ENCODE measurements at places on chromosomes 1 and 21.

- DNase-seq = no peak
Observed at GRCh38 chr1:36256558-36257374, 32.5 kb downstream of the THRAP3 start.

DNA sequence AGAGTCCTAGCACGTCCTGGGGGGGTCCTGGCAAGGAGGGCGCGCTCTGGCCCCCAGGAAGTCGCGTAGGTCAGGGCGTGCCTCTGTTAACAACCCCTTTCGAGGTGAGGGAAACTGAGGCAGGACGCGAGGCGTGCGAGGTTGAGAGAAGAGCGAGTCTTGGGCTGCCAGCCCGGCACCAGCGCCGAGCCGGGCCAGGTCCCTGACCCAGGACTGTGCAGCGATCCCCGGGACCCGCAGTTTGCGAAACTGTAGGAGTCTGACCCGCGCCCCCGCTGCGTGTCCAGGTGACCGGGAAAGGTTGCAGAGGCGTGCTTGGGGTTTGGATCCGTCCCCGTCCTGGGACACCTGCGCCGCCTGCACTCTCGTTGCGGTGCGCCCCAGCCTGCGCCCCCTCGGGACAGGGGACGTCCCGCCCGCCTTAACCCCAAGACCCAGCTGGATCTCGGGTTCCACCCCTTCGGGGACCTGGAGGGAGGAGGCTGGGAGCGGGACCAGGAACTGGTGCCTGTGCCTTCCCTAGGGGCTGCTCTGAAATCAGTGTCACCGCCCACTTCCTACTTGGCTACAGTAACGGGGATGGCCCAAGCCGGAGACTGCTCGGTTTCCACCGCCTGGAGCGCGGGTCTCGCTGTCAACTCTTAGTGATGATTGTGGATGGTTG, 493 bp downstream of the DISC1 start:
- peak; percentile 35 for DNase-seq

- DNase-seq = peak; percentile 25
Observed at GRCh38 chr1:224615861-224616755, at the start of gene CNIH3. Gene CNIH3, plus strand, starts transcription at chr1:224616317. Its CDS starts 858 bp downstream, at chr1:224617175.

- no peak for DNase-seq
Observed at GRCh38 chr1:179941454-179941853, 13.2 kb upstream of the CEP350 start.

GRCh38 chr21:14545906-14546480, at the start of gene SAMSN1:
Gene SAMSN1, minus strand, starts transcription at chr21:14546315. Its CDS starts 54 bp downstream, at chr21:14546261.
- DNase-seq = peak; percentile 77

GRCh38 chr21:44255511-44255981, 6.2 kb downstream of the DNMT3L start:
- no peak for DNase-seq

DNA sequence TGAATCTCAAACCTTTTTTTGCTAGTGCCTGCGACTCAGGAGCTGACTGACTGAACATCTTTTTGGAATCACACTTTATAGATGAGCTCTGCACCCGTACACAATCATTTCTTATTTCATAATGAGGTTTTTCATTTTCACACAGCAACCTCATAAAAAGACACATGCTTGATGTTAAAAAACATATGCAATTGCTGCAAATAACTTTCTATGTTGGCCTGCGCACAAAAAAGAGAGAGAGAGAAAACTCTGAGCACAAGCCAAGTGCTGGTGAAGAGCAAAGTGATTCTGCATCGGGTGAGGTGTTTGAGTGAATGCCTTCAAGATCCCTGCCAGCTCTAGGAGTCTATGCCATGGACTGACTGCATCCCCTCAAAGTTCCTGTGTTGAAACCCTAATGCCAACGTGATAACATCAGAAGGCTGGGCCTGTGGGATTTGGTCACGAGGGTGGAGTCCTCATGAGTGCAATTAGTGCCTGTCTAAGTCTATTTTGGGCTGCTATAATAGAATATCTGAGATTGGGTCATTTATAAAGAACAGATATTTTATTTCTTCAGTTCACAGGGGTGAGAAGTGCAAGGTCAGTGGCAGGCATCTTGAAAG, 36.6 kb downstream of the C1orf87 start:
- no peak for DNase-seq

- DNase-seq = no peak
Observed at GRCh38 chr1:81312272-81312754, 488.4 kb upstream of the ADGRL2 start.

DNA sequence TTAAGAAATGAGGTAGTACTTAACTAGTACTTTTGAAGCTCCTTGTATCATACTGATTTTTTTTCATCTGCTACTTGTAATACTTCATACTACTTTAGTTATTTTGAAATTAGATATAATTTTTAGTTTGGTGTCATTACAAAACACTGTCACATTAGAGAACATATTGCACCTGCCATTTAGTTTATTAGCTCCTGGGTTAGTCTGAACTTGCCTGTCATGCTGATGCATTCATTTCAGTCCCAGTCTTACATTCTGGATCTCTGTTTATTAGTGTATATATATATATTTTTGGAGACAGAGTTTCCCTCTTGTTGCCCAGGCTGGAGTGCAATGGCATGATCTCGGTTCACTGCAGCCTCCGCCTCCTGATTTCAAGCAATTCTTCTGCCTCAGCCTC, 50.3 kb downstream of the DYRK1A start:
- DNase-seq = no peak

DNA sequence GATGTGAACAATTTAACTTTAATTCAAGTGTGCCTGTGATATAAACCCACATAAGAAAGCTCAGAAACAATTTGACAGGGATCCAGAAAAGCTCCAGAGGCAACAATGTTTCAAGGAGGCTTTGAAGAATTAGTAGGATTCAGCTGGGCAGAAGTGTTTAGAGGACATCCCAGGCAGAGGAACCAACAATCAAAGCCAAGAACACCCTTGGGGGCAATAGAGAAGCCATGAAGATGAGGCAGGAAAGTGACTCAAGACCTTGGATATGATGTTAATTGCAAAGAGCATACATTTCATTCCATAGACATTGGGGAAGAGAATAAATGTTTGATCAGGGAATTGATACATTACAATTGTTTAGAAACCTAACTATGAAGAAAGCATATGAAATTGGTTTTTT, 280.3 kb downstream of the LTN1 start:
- no peak for DNase-seq

- DNase-seq = no peak
Observed at GRCh38 chr1:196531737-196532524, 76.3 kb downstream of the KCNT2 start.

DNA sequence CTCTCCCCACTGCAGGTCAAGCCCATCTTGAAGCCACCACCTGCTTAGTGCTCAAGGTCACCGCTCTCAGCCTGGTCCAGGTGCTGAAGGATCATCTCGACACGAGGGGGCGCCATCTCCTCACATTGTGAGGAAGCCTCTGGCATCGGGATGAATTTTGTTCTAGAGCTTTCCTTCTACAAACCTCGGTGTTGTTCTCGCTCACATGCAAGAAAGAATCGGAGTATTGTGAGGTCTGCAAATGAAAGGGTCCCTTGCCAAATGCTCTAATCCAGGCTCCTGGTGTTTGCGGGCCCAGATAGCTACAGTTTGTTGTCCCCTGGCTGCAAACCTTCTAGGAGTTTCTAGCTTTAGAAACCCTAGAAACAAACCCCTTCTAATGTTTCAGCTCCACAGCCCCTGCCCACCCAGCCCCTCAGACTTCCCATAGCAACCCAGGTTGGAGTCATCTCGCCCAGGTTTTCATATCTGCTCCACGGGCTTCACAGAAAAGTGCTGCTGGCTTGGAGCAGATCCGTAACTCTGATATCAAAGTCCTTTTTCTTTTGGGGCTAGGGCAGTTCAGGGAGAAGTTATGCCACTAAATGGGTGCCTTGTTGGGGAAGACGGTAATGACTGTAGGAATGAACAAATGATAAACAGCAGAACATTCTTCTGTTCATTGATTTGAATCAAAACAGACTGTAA, 8.6 kb upstream of the ATP5PO start:
- DNase-seq = peak; percentile 79

- no peak for DNase-seq
Observed at GRCh38 chr1:90718411-90719329, 1.6 kb upstream of the BARHL2 start.

DNA sequence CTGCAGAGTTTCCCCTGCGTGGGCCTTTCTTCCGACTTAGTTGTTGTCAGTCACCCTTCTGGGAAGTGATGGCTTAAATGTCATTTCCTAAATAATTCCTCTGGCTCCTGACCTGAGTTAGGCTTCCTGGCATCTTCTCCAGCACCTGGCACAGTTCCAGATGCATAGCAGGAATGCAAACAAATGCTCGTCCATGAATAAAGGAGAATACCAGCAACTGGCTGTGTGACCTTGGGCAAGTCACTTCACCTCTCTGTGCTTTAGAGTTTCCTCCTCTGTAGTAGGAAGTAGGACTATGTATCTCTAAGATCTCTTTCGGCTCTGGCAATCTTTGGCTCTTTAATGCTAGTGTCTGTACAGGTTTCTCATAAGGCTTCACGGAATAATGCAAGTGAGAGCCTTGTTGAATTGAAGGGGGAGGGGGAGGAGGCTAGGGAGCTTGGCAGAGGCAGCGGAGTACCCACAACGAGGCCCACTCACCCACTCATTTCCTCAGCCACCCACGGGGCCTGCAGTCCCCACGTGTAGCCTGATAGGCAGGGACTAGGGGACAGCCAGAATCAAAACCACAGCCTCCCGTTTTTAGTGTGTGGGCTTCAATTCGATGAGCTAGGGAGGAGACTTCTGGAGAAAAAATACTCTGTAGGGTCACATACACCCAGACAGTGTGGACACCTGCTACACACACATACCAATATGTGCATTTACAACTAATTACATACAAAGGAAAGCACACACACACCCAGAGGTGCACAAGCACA, 48.1 kb downstream of the TENT5C start:
- peak; percentile 72 for DNase-seq

- no peak for DNase-seq
Observed at GRCh38 chr1:162599451-162599850, 32.8 kb upstream of the DDR2 start.

DNA sequence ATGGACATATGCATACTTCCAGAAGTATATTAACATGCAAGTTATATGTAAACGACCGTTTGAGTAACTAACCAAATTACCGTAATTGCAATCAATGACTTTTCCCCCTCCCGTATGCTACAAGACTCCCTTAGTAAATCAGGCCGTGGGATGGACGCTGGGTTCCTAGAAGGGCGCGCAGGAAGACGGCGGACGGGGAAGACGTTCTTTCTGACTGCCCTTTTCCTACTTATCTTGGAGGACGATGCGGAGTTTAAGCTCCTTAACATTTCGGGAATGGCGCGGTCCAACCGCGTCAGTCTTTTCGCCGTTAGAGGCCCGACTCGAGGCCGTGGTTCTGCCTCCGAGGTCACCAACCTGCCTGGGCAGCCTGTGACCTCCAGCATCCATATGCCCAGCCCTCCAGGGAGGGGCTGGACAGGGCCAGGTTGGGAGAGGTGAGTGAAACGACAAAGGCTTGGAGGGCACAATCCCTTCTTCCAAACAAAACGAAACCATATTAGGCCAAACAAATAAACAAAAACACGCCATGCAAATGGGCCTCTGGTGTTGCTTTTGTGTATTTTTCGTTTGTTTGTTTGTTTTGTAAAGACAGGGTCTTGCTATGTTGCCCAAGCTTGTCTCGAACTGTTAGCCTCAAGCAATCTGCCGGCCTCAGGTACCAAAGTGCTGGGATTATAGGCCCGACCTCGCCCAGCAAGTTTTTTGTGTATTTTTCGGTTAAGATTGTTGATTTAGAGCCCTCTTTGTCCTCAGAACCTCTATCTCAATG, 873 bp upstream of the PI4KB start:
- DNase-seq = no peak

DNA sequence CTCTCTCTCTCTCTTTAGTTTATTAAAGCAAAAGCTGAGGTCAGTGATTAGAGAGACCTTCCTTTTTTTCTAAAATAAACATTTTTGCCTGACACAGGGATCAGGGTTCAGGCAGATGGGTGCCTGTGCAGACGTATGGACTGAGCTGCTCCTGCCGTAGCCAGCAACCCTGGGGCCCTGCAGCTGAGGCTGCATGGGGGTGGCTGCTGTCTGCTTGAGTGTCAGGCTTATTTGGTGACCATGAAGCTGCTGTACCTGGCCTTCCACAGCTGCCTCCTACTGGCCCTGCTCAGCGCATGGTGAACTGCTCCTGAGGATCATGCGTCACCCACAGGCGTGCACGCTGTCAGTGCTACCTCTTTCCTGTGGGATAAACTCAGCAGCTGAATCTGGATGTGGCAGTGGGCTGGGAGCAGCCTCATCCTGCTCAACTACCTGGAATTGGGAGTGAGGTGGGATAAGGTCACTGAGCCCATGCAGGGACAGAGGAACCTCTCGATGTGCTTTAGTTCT, 35.1 kb downstream of the GNG4 start:
- no peak for DNase-seq

GRCh38 chr1:234932106-234932505, 196.5 kb downstream of the TOMM20 start:
- no peak for DNase-seq

DNA sequence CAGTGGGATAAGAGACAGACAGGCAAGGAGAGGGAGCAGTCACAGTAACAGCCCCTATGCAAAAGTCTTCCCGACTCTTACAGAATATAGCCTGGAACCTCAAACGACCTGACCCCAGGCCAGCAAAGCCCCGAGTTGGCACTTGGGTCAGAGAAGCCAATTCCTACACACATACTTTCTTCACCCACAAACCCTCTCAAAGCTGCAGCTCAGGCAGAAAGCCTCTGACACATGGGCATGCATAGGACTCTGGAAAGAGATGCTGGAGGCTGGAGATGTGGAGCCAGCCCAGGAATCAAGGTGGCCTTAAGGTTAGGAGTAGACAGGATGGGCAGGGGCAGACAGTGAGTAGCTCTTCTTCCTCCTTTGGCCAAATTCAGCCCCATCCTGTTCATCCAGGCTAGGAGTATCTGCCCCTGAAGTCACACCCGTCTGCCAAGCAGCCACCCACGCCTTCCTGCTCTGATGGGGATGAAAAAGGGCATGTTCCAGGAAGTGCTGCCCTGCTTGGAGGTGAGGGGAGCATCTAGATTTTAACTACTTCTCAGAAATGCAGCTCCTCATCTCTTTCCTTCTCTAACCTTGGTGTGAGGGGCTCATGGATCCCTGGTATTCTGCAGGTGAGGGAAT, 7.8 kb downstream of the SLC41A1 start:
- DNase-seq = peak; percentile 61

DNA sequence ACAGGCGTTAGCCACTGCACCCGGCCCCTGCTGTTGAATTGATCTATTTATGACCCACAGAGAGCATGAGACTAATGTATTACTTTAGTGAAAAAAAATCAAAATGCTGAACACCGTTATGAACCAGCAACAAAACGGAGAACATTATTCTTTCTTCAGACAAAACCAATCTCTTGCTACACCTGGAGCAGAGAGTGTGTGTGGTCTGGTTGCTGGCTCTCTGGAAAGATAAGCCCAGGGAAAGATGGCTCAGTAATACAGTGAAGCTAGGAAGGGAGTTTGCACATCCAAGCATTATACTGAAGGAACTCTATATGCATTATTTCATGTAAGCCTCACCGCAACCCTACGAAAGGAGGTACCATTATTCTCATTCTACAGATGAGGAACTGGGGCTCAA, 117.0 kb downstream of the GLUL start:
- no peak for DNase-seq

- no peak for DNase-seq
Observed at GRCh38 chr1:242467556-242468145, 56.8 kb downstream of the PLD5 start.

- DNase-seq = peak; percentile 83
Observed at GRCh38 chr1:26275580-26276431, 4.1 kb upstream of the SH3BGRL3 start.
